ENCODE measurements at places on chromosomes 12 and 14.

DNA sequence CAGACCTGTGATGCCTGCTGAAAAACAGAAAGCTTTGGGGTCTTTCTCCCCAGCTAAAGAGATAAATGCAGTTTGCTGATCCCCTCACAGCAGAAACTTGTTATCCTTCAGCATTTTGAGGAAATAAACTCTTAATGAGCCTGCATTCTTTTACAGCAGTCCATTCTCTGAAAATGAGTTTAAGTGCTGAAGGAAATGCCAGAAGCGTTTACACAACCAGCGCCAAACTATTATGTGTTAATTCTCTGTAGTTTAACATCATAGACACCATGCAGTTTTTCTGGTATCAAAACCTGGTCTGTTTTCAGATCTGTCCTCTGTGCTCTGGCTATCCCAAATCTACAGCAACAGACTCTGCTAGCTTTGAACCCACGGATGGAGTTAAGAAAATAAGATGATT is 291.3 kb downstream of the NPAS3 start:
- no peak for DNase-seq

- DNase-seq, result no peak
Observed at GRCh38 chr12:4564818-4565217, 2.8 kb downstream of the DYRK4 start.

DNA sequence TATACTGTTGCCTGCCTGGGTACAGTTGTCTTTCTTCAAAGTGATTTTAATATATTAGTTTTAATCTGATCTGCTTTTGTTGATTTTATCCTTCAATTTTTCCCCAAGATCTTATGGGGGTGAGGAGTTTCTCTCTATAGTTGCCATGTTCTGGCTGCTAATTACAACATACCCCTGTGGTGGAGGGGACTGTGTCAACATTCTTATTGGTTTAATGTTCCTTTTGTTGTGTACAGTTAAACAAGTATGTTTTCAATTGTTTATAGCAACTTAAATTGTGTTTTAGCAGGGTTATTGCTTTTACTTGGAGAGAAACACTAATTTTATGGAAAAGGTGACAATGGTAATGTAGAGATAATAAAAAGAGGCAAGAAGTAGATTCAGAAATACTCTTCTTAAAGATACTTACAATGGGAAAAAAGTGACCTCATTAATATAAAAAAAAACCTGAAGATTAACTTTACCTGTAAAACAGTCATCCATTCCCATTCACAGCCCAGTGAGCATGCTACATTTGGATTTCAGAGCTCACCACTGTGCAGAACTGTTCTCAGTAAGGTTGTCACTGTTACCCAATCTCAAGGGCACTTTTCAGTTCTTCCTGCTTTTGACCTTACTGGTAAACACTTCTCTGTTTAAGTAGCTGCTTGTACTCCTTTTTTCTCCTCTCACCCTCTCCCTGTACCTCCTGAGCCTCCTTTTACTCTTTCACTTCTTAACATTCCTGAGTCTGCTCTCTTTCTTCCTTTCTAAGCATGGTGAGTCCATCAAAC is 8.1 kb upstream of the LRRK2 start:
- DNase-seq, result no peak

- DNase-seq, result no peak
Observed at GRCh38 chr12:89206390-89206789, 145.9 kb downstream of the DUSP6 start.

GRCh38 chr12:14403293-14403692 is 37.8 kb downstream of the ATF7IP start:
- DNase-seq, result no peak

DNA sequence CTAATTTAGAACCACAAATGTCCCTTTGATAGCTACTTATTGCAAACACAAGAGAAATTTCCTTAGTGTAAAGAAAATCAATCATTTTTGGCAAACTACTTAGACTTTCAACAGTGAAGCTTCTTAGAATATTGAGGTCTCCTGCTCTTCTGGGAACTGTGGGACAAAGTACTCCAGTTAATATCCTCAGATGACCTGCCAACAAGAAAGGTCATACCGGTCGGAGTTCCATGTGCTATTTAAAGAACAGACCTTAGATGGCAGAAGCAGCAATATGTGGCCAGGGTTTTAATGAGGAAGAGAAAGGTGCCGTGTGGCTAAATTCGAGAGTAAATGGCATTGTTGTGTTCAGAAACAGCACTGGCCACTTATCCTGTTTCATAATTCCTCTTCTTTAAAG is 114.7 kb upstream of the AMIGO2 start:
- no peak for DNase-seq

- no peak for DNase-seq
Observed at GRCh38 chr14:71728386-71728785, 203.8 kb upstream of the RGS6 start.

GRCh38 chr12:27343255-27344000 is 10.8 kb downstream of the BMAL2 start:
- no peak for DNase-seq

- DNase-seq, result no peak
Observed at GRCh38 chr12:93734784-93735183, 57.6 kb downstream of the CRADD start.

DNA sequence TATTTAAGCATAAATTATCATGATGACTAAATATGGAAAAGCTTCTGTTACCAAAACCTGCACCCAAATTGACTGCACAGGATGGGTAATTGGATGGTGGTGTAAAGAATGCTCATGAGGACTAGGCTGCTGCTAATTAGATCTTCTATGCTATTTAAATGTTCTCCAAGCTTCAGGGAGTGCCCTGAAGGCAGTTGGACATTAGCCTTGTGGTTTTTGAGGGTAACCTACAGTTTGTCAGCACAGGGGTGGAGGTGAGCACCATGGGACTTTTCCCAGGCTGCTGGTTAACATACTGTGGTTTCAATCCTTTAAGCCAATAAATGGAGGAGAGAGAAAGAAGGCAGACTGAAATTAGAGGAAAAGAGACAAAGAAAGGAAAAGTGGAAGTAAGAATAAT is 145.0 kb downstream of the WIF1 start:
- no peak for DNase-seq

DNA sequence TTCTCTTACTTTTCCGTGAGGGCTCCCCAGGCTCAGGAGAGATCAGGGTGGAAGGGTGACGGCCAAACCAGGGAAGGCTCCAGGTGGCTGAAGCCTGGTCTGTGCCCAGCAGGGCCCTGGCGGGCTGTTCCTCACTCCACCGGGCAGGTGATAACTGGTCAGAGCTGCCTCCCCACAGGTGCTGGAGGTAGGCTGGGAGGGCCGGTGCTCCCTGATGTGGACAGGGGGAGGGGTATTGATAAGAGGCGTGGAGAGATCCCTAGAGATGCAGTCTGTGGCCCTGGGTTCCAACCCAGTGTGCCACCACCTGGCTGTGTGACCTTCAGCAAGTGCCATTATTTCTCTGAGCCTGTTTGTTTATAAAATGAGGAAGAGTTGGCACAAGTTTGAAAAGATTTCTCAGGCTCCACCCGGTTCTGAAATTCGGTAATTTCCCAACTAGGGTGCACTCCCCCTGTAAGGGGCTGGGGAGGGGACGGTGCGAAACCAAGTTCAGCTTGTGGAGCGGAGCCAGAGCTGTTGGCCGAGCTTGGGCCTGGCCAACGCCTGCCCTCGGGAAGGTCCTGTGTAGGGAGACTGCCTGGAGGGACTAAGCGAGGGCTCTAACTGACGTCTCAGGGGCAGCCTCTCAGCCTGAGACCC is 1.0 kb upstream of the NR4A1 start:
- DNase-seq, result no peak

DNA sequence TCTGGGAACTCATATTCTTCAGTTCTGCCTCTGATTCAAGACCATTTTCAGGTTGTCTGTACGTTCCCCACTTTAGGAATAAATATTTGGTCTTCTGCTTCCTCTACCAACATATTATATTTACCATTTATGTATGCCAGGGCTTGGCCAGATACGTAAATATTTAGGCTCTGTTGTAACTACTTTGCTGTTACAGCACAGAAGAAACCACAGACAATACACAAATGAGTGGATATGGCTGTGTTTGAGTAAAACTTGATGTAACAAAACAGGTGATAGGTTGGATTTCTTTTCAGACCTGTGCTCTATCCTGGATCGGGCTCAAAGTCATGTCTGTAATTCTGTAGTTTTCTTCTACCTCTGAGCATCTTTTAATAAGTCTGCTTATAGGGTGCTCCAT is 37.5 kb downstream of the RAP1B start:
- DNase-seq, result no peak

- no peak for DNase-seq
Observed at GRCh38 chr12:65651060-65651459, 173.2 kb upstream of the HMGA2 start.

GRCh38 chr14:90489916-90490719 is 93.3 kb downstream of the CALM1 start:
- DNase-seq, result no peak

DNA sequence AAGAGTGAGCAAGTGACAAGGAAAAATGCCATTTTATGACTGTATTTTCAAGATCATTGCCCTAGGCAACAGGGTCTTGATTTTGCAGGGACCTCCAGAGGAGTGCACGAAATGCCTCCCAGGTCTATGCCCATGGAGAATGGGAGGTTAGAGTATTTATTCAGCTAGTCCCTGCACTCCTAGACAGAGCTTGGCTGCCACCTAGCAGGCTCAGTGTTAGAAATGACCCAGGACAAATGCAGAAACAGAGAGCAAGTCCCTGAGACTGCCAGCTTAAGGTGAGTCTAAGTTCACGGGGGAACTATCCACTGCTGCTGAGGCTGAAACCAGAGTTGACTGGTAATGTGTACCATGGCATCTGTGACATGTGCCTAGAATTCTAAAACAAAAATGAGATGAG is 506.4 kb downstream of the MED13L start:
- DNase-seq, result no peak

- DNase-seq, result no peak
Observed at GRCh38 chr14:36747411-36748184, 85.9 kb downstream of the PAX9 start.

DNA sequence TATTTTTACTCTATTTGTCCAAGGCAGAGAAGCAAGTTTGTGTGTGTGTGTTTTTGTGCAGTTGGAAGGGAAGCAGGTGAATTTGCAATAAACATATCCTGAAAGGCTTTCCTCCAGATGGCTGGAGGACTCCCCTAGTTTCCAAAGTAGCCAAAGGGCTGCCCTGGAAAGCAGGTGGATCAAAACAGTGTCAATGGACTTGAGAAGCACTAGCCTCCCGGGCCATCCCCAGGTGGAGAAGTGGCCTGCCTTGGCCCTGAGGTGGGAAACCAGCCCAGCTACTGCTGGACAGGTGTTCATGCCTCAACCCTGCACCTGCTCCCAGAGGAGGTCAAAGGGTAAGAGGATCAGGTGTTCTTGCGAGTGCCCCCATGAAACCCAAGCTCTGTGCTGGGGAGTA is 1046.9 kb downstream of the VRK1 start:
- no peak for DNase-seq

DNA sequence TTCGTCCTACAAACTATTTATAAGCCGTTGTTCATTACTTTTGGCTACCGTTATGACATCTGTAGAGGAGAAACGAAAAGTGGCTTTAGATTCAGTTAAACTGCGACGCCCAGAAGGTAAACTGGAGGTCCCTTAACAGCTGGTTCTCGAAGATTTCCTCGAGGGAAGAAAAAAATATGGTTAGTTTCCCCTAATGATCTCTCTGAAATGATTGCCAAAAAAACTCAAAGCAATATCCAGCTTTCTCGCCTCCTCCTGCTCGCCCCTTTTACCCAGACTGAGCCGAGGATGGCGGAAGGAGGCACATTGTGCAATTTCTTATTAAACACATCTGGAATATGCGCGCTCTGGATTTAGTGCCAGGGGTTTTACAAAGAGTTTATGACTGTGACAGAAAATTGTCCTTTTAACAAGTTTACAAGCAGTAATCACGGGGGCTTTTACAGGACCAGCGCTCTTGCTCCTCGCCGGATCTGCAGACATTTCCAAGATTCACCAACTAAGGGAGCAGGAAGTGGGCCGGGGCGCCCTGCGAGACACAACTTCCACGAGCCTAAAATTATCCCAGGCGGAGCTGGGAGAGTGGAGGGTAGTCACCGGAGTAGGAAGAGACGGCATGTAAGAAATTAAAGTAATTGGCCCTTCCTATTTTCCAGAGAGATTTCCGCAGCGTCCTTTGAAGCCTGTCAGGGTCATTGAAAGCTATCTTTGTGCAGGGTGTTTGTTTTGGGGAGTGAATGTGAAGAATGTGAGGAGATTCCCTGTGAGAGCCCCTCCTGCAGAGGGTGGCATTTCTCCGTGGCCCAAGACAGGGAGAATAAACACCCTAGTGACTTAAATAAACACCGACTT is 5.6 kb downstream of the SIX1 start:
- DNase-seq, result no peak

- no peak for DNase-seq
Observed at GRCh38 chr12:123253641-123254459, 17.8 kb downstream of the CDK2AP1 start.

- no peak for DNase-seq
Observed at GRCh38 chr12:132154941-132155770, 10.9 kb downstream of the NOC4L start.

GRCh38 chr14:61928300-61928699 is 166.1 kb downstream of the SNAPC1 start:
- DNase-seq, result no peak

- DNase-seq, result no peak
Observed at GRCh38 chr12:56271031-56271430, 4.3 kb downstream of the COQ10A start.

DNA sequence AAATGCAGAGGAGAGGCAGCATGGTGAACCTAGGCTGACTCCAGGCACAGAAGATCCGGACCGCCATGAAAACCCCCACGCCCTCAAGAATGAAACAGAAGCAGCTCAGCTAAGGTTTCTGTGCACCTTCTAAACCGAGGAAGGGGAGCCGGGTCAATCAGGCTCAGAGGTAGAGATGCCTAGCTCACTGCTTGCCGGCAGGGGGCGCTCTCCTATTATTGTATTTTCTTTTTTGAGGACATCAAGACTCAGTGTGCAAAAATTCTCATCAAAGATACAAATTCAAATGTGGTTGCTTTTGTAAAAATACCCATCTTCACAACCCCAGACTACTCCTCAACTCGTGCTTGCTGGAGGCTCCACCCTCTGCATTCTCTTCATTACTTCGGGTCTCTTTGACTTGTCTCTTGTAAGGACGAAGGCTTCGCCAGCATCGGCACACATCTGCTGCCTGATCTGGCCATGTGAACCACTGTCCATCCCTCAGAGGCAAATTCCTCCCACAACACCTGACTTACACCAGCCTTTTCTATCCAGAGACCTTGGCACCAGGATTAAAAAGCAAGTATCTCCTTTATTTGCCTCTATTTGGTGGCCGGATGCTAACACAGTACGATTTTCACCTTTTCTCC is 33.4 kb upstream of the RNASE3 start:
- DNase-seq, result peak; percentile 60

DNA sequence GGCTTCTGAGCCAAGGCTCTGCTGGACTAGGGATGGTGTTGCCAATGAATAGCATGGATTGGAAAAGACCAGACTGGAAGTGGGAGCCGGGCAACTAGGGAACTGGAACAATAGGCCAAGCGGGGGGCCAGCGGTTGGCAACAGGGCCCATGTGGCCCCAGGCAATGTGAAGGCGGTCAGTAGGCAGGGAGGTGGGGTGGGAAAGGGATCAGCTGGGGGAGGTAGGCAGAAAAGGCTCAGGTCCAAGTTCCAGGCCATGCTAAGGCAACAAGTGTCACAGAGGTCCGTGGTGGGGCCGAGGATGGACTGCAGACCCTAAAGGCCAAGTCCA is 14.9 kb upstream of the MLXIP start:
- DNase-seq, result no peak

GRCh38 chr14:28494196-28494595 is 272.4 kb upstream of the FOXG1 start:
- no peak for DNase-seq

- no peak for DNase-seq
Observed at GRCh38 chr14:60946773-60947172, 34.1 kb downstream of the TRMT5 start.

Measured in activated CD4-positive, CD25-positive, alpha-beta regulatory T cell (primary cell).